ENCODE measurements at places on chromosomes 2 and 18. TPM values are rescaled to one million over a fixed set of nuclear protein-coding genes. Genes with fewer than 3 reads are reported as not detected.

The CEP68 gene
- 3.7 TPM for total RNA-seq

The SH3RF3 gene
- total RNA-seq, result 4.1 TPM

The GEN1 gene
- 11.9 TPM for total RNA-seq

DNA sequence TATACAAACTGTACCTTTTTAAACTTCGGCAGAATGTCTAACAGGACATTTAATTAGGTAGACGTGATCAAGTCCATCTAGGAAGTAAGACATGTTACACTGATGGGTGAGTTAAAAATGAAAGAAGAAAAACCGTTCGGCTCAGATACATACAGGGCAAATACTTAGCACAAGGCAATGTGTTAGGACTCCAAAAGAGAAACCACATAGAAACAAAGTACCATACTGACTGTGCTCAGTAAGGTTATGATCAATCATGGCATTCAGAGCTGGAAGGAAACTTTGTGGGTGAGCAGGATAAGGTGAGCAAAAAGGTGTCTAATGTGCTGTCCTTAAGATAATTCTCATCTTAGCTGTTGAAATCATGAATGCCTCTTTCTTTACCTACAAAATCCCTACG lies 211.9 kb downstream of the STK39 start:
- no peak for DNase-seq

DNA sequence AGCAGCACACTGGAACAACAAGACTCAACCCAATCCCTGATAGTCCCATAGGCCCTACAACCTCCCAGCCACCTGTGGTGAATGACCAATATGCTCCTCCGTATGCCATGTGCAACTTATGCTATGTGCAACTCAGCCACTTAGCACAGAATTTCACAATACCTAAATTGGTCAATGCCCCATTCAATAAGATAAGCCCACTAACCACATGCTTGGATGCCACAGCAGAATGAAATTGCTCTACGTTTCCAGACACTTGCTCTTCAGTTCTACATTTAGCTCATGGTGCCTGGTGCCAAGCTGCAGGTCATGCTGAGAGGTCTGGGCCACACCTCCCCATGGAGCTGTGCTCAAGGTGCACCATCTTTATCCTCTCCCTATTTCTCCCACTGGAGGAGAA lies 159.8 kb downstream of the EN1 start:
- DNase-seq, result no peak

- peak; percentile 69 for DNase-seq
These were observed 25.0 kb upstream of the FN1 start for GRCh38 chr2:215460682-215461382.

DNA sequence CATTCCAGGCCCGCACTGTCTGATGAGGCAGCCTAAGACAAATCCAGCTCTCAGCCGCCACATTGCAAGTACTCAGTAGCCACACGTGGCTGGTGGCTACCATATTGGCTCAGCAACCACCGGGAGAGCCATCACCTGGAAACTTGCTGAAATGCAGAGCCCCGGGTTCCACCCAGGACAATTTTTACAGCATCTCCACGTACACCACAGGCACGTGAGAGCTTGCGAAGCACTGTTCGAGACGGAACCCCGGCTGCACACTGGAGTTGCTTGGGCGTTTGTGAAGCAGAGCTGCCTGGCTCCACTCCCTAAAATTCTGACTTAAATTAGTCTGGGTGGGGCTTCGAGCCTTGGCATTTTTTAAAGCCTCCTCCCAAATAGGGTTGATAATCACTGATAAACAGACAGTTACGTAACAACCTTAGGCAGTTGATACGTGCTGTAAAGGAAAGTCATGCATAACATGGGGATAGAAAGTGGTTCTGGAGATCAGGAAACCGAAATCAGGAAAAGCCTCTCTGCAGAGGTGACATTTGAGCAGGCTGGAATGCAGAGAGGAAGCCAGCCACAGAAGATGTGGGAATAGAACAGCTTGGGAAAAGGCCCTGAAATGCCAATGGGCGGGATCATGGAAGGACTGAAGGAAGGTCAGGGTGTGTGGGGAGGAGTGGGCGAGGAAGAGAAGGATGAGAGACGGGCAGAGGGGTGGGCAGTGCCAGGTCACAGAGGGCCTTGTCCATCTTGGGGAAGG lies 6.2 kb downstream of the ASAP2 start:
- DNase-seq, result no peak
